Dermis blood vessel endothelial cell (primary cell): ENCODE measurements at places on chromosomes 13 and 19. TPM values are rescaled to one million over a fixed set of nuclear protein-coding genes. Genes with fewer than 3 reads are reported as not detected.

HNRNPM gene
- total RNA-seq = 58.7 and 126 TPM in 2 replicates

IGFL2 gene
- total RNA-seq = not detected in 2 replicates

DNA sequence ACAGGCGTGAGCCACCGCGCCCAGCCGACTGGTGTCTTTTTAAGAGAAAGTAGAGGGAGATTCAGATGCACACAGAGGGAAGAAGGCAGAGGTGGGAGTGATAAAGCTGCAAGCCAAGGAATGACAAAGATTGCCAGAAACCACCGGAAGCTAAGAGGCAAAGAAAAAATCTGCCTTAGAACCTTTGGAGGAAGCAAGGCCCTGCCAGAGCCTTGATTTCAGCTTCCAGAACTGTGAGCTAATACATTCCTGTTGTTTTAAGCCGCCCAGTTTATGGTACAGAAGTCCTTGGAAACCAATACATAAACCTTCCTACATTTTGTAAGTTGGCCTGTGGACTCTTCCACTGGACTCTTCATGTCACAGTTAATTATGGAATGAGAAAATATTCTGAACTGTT is 71.7 kb upstream of the SOX21 start:
- DNase-seq = no peak

DNA sequence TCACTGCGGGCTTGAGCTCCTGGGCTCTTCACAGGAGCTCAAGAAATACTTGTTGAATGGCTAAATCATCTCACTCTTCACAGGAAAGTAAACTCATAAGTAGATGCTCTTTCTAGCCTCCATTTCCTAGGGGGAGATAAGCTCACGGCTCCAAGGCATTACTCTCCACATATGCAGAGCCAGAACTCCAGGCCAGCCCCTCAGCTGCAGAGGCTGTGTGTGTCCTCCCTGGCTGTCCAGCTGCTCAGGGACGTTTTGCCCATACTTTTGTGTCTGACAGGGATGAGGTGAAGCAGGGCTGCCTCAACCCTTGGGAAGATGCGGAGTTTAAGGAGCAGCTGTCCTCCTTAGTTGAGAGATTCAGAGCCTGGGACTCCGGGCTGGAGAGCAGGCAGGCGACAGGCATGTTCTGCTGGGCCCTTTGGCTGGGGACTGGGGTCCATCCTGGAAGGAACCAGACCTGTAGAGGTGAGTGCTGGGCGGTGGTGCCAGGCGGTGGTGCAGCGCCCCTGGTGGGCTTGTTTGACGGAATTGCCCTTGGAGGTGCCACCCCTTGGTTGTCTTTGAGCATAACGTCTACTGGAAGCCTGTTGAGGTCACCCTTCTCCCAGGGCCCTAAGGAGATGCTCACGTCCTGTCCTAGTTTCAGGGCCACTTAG is 20.5 kb upstream of the SLC15A1 start:
- DNase-seq = no peak

GRCh38 chr19:45451131-45451849 is 16.5 kb upstream of the FOSB start:
- DNase-seq = peak; percentile 51
